ENCODE measurements at places on chromosomes 3 and 15.

DNA sequence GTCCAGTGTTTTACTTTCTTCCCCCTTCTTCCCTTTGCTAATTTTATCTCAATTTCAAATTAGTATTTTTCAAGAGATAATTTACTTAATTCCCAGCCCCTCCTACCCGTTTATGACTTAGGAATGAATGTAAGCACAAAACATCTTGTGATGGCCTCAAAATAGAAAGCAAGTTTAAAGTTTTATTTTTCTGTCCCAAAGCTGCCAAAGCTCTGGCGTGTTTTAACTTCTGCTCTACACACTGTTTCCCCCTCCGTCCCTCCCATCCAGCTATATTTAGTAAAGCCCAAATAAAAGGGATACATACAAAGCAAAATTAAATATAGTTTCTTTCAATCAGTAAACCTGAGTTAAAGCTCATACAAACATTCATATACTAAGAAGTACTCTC, 59.9 kb downstream of the IGF2BP2 start:
- no peak for DNase-seq

- DNase-seq: no peak
Observed at GRCh38 chr3:32522682-32523081, 20.0 kb upstream of the CMTM6 start.

DNA sequence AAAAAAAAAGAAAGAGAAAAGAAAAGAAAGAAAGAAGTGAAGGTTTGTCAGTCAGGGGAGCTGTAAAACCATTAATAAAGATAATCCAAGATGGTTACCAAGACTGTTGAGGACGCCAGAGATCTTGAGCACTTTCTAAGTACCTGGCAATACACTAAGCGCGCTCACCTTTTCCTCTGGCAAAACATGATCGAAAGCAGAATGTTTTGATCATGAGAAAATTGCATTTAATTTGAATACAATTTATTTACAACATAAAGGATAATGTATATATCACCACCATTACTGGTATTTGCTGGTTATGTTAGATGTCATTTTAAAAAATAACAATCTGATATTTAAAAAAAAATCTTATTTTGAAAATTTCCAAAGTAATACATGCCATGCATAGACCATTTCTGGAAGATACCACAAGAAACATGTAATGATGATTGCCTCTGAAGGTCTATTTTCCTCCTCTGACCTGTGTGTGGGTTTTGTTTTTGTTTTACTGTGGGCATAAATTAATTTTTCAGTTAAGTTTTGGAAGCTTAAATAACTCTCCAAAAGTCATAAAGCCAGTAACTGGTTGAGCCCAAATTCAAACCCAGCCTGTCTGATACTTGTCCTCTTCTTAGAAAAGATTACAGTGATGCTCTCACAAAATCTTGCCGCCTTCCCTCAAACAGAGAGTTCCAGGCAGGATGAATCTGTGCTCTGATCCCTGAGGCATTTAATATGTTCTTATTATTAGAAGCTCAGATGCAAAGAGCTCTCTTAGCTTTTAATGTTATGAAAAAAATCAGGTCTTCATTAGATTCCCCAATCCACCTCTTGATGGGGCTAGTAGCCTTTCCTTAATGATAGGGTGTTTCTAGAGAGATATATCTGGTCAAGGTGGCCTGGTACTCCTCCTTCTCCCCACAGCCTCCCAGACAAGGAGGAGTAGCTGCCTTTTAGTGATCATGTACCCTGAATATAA, 2.0 kb downstream of the B2M start:
- peak; percentile 66 for DNase-seq

DNA sequence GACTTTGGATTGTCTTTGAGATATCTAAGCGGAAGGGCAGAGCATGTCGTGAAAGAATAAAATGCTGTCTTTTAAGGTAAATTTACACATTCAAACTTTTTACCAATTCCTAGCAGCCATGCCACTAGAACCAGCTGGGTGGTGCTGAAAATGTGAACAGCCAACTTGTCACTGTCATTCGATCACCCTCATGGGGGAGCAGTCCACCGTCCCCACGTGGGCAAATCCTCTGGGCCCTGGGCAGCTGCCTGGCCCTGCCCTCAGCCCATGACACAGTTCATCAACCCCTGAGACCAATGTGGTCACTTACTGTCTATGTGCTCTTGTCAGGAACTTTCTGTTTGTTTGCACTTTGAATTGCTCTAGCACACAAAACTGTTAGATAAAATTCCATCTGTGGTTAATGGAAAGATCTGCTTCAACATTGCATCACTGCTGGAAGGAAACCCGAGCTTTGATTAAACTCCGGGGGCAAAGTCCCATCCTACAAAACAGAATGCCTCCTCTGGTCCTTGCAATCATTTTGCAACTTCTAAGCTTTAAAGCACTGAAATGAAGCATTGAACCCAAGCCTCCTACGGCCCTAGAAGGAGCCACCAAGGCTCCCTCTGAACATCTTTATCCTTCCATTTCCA, 50.1 kb downstream of the PCSK6 start:
- no peak for DNase-seq

GRCh38 chr3:17065881-17066280, 181.1 kb downstream of the PLCL2 start:
- DNase-seq: no peak

DNA sequence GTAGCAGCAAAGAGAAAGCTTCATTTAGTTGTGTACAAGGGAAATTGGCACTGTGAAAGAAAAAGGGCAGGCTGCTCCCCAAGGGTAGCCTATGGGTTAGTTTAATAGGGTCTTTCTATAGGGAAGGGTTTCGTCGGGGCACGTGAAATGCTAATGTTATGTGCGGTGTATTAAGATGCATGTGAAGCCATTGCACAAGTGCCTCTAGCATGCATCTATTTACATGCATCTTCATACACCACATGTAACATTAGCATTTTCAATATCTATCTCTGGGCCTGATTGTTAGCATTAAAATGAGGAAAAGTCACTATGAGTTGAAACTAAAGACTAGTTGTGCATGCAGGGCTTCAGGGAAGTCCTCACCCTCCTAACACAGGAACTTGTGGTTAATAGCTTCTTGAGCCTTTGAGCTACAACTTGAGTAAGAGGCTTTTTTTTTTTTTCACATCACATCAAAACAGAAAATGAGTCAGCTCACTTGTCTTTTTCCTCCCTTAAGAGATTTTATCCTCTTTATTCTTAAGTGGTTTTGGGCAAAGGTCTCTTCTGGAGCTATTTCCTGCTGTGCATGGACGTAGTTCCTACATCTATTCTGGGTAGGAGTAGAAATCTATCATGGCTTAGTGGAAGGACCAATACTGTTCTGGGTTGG, 613.4 kb downstream of the ZPLD1 start:
- no peak for DNase-seq

DNA sequence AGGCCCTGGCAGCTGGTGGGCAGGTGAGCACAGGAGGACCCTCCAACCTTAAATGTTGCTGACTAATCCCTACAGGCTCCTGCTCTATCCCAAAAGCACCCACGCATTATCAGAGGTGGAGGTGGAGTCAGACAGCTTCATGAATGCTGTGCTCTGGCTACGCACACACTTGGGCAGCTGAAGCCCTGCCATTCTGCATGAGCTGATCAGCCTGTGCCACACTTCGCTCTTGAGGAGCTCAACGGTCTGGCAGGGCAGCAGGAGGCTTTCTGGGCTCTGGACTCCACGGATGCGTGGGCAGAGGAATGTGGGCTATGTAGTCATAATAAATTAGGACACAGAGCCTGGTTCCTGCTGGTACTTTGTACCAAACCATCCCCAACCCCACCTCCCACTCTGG, 6.1 kb downstream of the MST1 start:
- DNase-seq: no peak

- no peak for DNase-seq
Observed at GRCh38 chr15:83292317-83292716, 7.9 kb upstream of the BNC1 start.

GRCh38 chr3:159971311-159971710, 17.3 kb upstream of the IL12A start:
- peak; percentile 70 for DNase-seq

GRCh38 chr15:69443032-69443611, 9.5 kb upstream of the RPLP1 start:
- DNase-seq: no peak

- DNase-seq: peak; percentile 34
Observed at GRCh38 chr15:100919481-100920405, 586 bp downstream of the LRRK1 start.

DNA sequence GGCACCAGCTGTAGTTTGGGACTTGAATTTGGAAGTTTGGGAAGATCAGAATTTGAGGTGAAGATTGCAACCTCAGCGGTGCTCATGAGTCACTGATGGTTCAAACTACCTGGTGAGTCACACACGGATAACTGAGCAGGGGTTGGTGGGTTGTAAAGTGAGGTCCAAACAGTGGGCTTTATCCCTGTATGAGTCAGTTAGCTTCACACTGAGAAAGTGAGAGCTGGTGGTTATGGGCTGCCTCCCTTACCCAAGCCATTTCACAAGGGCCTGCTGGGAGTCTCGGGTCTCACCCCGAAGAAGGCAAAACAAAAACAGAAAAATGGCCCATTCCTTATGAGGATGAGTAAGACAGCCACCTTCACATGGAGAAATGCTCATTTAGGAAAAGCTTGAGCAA, 77.0 kb downstream of the ITGA11 start:
- DNase-seq: no peak

DNA sequence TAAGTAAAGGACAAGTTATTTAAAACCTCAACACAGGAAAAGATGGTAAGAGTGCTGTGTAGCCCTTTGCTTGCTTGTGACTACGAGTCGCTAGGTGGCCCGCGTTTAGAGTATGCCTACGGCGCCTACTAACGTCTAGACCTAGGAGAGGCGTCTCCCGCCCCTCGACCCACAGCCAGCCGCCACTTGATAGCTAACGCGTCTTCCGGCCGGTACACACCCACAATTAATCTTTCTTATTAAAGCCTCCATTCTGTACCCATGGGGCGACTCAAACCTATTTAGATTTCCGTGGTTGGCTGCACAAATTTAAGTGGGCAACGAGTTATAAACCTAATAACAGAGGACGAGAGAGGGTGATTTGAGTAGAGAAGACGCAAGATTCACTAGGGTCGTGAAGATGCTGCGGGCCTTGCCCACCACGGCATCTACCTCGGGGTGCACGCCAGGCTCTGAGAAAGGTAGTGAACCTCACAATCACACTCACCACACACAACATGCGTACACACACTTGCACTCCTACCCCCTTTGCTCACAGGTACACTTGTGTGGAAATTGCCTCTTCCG, 12.0 kb downstream of the SOX2 start:
- no peak for DNase-seq

- no peak for DNase-seq
Observed at GRCh38 chr3:141275032-141275422, 43.4 kb downstream of the PXYLP1 start.

- peak; percentile 37 for DNase-seq
Observed at GRCh38 chr3:6860954-6861624, at the start of gene GRM7. Gene GRM7, plus strand, starts transcription at chr3:6861115.

GRCh38 chr15:47570451-47570850, 146.9 kb upstream of the SEMA6D start:
- no peak for DNase-seq

DNA sequence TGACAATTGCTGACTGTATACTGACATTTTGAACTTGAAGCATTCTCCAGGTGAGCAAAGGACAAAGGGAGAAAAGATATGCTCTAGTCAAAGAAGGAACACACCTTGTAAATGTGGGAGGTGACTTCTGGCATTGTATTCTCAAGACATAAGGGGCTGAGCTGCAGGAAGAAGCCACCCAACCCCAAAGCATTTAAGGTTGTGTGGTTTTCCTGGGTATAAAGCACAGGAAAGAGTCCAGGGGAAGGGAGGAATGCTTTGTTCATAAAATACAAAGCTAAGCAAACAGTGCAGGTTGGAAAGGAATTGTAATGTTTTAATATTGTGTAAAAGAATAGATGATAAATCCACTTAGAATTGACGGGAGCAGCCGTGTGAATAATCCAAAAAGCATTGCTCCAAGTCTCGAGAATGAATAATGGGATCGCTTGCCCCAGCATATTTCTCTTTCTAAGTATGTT, 102.4 kb upstream of the LRIG1 start:
- DNase-seq: no peak

- DNase-seq: no peak
Observed at GRCh38 chr3:156761713-156762451, 64.3 kb upstream of the LEKR1 start.
